ENCODE measurements at places on chromosomes 2 and 18. TPM values are rescaled to one million over a fixed set of nuclear protein-coding genes. Genes with fewer than 3 reads are reported as not detected.

- H3K36me3 ChIP-seq = no peaks in the 10 kb centered on the region
- no peak overlapping the region for H3K4me3 ChIP-seq
- H3K27me3 ChIP-seq = no peaks in the 10 kb centered on the region
- no peaks in the 10 kb centered on the region for H3K4me1 ChIP-seq
- DNase-seq = no peak
These were observed 215.0 kb upstream of the LRATD1 start for GRCh38 chr2:14417551-14417950.

GRCh38 chr2:239303711-239304532 is 96.9 kb downstream of the HDAC4 start:
- H3K27ac ChIP-seq = peak overlapping the region; percentile 86
- no peaks in the 10 kb centered on the region for H3K36me3 ChIP-seq
- H3K4me3 ChIP-seq = no peak overlapping the region
- H3K27me3 ChIP-seq = no peaks in the 10 kb centered on the region
- H3K4me1 ChIP-seq = no peaks in the 10 kb centered on the region

DNA sequence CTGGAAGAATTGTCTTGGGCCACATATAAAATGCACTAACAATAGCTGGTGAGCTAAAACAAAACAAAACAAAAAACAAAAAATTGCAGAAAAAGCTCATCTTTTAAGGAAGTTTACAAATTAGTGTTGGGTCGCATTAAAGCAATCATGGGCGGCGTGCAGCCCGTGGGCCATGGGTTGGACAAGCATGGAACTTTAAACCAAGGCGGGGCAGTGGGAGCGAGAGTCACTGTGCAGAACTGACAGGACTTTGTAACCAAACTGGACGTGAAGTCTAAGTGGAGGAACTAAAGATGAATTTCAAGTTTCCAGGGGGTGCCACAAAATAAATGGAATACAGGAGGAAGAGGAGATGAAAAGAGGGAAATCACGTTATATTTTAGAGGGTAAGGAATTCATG is 80.7 kb downstream of the PSMG2 start:
- H3K27me3 ChIP-seq = no peaks in the 10 kb centered on the region
- no peak overlapping the region for H3K27ac ChIP-seq
- H3K4me3 ChIP-seq = no peak overlapping the region

DNA sequence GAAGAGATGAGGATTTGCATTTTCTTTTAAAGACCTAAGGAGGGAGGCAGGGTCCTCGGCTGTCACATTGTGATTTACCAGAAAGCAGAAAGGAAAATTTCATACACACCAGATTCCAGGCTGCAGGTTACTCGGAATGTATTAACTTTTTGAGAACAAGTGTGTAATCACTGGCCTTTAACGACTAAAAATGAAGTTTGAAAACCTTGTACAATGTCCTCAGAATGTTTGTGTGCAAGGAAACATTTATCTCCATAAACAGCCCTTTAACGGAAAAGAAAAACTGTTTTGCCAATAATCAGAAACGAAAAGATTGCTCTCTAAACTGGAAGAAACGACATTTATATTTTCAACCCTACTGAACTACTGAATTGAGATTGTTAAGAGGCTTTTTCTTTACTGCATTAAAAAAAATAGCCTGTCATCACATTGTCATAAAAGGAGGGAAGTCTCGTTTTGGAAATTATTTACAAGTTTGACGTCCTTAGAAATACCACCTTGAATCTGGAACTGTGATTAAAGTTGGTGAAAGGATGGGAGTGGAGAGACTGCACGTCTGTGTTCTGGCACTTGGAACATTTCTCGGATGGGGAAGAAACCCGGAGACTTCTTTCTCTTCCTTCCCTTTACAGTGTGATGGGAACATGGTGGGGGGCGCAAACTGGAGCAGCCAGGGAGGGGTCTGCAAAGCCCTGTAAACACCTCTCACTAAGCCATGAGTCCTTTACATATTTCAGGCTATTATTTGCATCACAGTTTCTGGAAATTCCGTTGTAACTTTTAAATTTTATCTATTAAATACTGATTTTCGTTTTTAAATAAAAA is 134.1 kb upstream of the SIX3 start:
- H3K27ac ChIP-seq = no peak overlapping the region
- DNase-seq = no peak
- peaks cover 100% of the 10 kb centered on the region for H3K27me3 ChIP-seq
- no peaks in the 10 kb centered on the region for H3K36me3 ChIP-seq
- no peak overlapping the region for H3K4me3 ChIP-seq

DNA sequence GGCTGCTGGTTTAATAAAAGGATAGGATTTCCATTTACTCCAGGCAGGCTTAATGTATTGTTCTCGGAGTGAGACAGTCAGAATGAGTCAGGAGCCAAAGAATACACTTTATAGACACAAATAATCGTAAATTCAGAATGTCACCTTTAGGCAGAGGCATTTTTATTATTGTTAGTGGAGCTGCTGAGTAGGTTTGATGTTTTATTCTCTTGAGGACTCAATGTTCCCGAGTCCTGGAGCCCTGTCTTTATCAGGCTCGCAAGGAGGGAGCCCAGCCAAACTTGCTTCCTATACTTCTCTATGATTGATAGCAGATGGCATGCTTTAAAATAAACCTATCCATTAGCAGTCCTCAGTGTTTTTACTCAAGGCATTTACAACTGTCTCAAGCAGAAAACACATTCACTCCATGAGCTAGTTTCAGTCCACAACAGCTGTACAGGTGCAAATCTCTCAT is 492.3 kb upstream of the ZEB2 start:
- no peak overlapping the region for H3K4me3 ChIP-seq
- H3K36me3 ChIP-seq = no peaks in the 10 kb centered on the region
- DNase-seq = no peak
- no peaks in the 10 kb centered on the region for H3K27me3 ChIP-seq
- H3K4me1 ChIP-seq = peaks cover 16% of the 10 kb centered on the region

GRCh38 chr2:88141952-88142351 is 14.1 kb upstream of the FABP1 start:
- no peaks in the 10 kb centered on the region for H3K27me3 ChIP-seq
- no peak for DNase-seq
- no peak overlapping the region for H3K27ac ChIP-seq
- H3K4me1 ChIP-seq = no peaks in the 10 kb centered on the region
- H3K4me3 ChIP-seq = no peak overlapping the region
- H3K36me3 ChIP-seq = no peaks in the 10 kb centered on the region

- peaks cover 31% of the 10 kb centered on the region for H3K4me1 ChIP-seq
- H3K36me3 ChIP-seq = peaks cover 11% of the 10 kb centered on the region
- H3K27ac ChIP-seq = peak overlapping the region; percentile 92
- DNase-seq = no peak
These were observed 1.4 kb downstream of the AAK1 start for GRCh38 chr2:69641887-69642708.

DNA sequence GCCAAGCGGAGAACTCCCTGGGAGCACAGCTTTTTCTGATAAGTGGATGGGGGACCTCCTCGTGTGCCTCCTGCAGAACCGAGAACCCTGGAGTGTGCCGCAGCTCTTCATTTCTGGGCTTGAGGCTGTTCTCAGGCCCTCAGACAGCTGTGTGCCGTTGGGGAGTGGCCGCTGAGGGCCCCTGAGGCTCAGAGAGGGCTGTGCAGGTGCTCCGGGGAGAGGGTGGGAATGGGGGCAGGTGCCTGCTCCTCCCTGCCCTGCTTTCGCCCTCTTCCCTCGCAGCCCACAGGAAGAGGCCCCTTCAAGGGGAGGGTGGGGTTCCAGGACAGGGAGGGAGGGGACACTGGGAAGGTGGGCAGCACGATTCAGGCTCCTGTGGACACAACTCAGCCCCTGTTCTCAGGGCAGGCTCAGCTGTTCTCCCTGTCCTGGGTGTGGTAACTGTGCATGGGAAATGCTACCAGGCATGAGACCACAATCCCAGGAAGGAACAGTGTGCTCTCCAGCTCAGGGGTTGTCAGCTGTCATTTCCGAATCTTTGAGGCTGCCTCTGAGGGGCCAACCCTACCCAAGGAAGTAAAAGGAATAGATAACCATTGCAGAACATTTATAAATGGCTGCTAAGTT is 11.3 kb downstream of the LCT start:
- H3K27ac ChIP-seq = no peak overlapping the region
- H3K4me1 ChIP-seq = no peaks in the 10 kb centered on the region
- no peak for DNase-seq
- H3K36me3 ChIP-seq = no peaks in the 10 kb centered on the region
- H3K4me3 ChIP-seq = no peak overlapping the region

The SERPINB3 gene
- total RNA-seq = 349 TPM

The GBX2 gene
- total RNA-seq = not detected

The DIPK1C gene
- total RNA-seq = not detected

All from esophagus squamous epithelium (tissue), 5 donors.